ENCODE measurements at places on chromosomes 3 and 15.

- DNase-seq, result no peak
Measured at GRCh38 chr15:29601811-29602210, 220.5 kb downstream of the TJP1 start.

DNA sequence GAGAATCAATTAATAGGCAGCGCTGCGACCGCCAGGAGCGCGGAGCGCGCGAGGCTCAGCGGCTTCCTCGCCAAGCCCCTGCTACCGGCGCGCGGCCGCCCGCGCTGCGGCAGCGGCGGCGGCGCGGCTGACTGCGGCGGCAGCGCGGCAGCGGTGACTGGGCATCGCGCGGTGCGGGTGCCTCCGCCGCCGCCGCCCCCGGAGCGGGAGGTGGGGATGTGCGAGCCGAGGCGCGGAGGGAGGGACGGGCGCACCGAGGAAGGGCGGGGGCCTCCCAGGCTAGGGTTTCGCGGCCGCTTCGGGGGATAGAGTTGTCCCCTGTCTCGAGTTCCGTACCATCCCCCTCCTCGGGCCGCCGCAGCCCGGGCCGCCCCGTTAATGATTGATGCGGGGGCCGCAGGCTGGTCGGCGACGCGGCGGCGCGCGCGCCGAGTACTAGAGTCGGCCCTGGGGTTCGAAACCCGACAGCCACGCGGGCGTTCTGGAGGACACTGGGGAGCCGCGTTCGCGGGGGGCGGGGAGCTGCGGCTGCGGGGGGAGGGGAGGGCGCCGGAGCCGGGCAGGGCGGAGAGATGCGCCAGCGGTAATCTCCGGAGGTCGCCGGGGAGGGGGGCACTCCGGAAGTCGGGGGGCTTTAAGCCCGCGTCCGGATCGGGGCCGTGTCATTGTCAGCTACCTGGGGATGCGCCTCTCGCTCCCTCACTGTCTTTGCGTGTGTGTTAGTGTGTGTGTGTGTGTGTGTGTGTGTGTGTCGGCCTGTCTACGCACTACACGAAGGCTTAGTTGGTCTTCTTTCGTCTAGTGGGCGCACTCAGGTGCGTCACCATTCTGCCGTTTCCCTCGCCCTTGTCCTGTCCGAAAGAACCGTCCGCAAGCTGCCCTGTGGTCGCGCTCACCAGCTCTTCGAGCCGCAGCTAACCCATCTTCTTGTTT, at the start of gene PAQR9:
TSS of gene PAQR9 (minus strand) at position 159 of the 933 bp plus-strand sequence. CDS start 338 bp downstream, outside the sequence.
- DNase-seq, result no peak

GRCh38 chr3:116863822-116864589, 154.4 kb downstream of the TUSC7 start:
- DNase-seq, result no peak

DNA sequence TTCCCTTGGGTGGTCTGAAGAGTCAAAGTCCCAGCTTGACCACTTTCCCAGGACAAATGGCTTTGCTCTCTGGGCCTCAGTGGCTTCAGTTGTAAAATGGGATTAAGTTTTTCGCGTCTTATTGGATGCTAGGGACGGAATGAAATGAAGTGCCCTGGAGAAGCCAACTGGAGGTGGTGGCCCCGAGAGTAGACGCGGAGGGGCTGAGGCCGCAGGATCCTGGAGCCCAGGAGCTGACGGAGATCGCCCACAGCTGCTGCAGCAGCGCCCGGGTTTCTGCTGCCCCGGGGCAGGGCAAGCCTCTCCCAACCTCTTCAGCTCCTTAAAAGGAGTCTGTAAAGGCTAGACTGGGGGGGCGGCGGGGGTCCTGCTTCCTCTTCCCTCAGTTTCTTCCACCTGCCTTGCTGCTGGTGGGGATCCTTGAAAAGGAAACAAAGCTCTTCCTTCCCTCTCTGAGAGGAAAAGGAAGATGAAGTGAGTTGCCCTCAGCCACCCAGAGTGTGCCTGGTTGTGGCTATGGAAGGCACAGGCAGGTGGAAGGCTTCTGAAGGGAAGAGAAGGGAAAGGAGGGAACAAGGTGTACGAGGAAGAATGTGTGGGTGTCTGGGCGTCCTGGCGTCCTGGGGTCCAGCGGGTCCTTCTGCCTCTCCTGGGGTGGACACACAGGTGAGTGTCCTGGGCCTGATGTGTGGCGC, 967 bp upstream of the BNC1 start:
- DNase-seq, result no peak

GRCh38 chr15:56792211-56792610, 58.9 kb upstream of the ZNF280D start:
- no peak for DNase-seq

- no peak for DNase-seq
Measured at GRCh38 chr3:52041118-52041731, 15.1 kb downstream of the DUSP7 start.

GRCh38 chr3:119697394-119697793, 5.4 kb upstream of the CFAP91 start:
- DNase-seq, result no peak

- DNase-seq, result no peak
Measured at GRCh38 chr3:173639098-173639497, 241.6 kb downstream of the NLGN1 start.

GRCh38 chr3:41267975-41268640, 68.8 kb downstream of the CTNNB1 start:
- no peak for DNase-seq

- DNase-seq, result no peak
Measured at GRCh38 chr3:116240261-116240660, 205.0 kb downstream of the LSAMP start.

DNA sequence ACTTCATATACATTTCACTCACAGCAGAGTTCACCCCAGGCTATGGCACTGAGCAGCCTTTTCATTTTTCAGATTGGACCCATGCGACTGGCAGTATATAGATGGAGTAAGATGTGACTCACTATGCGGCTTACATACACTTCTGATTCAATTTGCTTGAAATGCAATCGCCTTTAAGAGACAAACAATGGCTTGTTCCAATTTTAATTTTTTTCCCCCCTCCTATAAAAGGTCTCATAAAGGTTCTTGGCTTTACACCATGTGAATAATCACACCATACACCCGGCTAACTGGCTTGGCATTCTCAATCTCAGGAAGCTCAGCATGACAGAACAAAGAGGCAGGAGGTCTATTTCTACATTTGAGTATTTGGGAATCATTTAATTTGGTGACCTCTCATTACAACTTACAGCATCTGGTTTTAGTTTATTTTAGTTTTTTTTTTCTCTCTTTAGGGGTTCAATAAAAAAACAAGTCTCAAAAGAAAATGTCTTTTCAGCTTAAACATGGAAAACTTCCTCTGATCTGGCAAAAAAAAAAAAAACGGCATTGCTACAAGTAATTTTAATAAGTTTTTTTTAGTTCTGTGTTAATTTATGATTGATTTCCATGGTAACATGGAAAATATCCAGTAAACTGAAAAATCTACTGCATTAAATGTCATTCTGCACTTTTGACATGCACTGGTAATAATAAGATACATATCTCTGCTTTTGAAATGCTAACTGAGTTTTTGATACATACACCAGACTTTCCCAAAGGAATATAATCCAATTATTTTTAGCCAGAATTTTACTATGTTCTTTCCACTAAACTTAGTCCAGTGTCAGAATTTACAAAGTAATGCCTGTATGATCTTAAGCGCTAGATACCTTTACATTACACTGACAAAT, 38.8 kb downstream of the GADL1 start:
- DNase-seq, result no peak

GRCh38 chr3:22245811-22246583, 495.0 kb upstream of the ZNF385D start:
- no peak for DNase-seq

- no peak for DNase-seq
Measured at GRCh38 chr3:86180696-86181095, 810.3 kb downstream of the VGLL3 start.

GRCh38 chr3:172856795-172857742, 106.5 kb downstream of the ECT2 start:
- DNase-seq, result no peak

GRCh38 chr3:42376344-42376798, 34.0 kb downstream of the LYZL4 start:
- peak; percentile 32 for DNase-seq

- DNase-seq, result no peak
Measured at GRCh38 chr3:168093229-168093628, 2.5 kb downstream of the GOLIM4 start.

DNA sequence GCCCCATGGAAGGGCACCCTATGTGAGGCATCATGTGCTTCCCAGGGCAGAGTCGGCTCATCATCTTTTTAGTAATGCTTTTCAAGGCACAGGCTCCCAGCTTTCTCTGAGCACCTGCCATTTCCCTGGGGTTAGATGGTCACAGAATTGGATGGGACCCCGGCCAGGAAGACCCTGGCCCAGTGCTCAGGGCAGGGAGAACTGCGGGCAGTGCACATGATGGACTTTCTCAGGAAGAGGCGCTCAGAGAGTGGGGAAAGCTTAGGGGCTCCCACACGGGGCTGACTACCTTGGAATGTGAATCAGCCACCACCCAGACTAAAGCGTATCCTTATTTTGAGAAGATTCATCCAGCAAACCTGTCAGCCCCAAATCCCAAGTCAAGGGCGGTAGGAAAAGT, 16.5 kb upstream of the SKOR1 start:
- DNase-seq, result no peak

DNA sequence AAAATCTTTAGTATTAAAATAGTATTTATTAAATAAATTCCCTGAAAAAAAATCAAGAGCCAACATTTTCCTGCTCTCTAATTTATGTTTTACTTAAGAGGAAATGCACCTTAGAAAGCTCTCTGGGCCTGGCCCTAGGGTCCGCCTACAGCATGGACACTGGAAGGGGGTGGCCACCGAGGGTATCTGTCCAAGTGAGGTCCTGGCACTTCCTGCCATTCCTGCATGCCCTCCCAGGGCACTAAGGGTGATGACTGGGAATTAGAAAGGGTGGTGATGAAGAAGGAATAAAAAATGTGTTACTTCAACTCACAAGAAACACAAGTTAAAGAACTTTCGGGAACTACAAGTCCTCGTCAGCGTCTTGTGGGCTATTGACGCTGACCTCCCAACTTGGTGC, 92.8 kb downstream of the MAGI1 start:
- DNase-seq, result no peak

DNA sequence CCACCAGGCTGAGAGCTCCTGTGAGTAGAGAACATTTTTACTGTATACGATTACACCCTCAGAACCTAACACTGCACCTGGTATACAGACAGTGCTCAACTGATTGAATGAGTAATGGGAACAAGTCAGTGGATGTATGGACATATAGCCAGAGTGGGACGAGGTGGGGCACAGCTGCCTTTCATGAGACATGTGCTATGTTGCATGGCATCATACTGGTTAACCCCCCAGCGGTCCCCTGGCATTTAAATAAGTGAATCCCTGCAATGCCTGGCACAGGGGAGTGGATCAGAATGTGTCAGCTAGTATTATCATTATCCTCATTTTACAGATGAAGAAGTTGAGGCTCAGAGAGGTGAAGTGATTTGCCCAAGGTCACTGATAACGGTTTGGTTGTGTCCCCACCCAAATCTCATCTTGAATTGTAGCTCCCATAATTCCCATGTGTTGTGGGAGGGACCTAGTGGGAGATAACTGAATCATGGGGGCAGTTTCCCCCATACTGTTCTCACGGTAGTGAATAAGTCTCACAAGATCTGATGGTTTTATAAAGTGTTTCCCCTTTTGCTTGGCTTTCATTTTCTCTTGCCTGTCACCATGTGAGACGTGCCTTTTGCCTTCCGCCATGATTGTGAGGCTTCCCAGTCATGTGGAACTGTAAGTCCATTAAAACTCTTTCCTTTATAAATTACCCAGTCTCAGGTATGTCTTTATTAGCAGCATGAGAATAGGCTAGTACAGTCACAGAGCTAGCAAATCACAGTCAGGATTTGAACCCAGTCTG, 56.0 kb upstream of the ATP2B2 start:
- no peak for DNase-seq

DNA sequence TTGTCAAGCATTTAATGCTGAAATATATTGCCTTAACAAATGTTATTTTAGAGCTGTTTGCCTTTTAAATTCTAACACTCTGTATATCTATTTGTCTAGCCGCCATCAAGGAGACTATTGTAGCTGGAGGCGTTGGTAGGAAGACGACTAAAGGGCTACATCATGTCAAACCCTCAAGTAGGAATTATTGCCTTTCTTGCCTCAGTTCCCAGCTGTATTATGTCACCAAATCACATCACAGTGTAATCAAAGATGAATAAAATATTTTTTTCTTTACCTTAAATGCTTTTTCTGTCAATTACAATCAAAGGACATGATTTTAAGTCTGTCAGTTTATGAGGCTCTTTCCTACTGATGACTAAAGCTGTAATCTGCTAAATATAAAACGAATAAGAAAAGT, 233.1 kb downstream of the ZIC4 start:
- DNase-seq, result no peak

Data from activated T-cell treated with anti-CD3 and anti-CD28 coated beads for 24 hours (primary cell).